Small intestine (tissue), 16 donors: ENCODE measurements at places on chromosomes 2 and 18.
A peak's percentile ranks its signal among the peaks of the same experiment; 100 is the strongest.

GRCh38 chr2:134201533-134201932 lies 52.3 kb upstream of the MGAT5 start:
- peaks cover 3% of the 10 kb centered on the region for H3K36me3 ChIP-seq
- H3K4me1 ChIP-seq = peaks cover 27% of the 10 kb centered on the region
- H3K4me3 ChIP-seq = no peak overlapping the region

DNA sequence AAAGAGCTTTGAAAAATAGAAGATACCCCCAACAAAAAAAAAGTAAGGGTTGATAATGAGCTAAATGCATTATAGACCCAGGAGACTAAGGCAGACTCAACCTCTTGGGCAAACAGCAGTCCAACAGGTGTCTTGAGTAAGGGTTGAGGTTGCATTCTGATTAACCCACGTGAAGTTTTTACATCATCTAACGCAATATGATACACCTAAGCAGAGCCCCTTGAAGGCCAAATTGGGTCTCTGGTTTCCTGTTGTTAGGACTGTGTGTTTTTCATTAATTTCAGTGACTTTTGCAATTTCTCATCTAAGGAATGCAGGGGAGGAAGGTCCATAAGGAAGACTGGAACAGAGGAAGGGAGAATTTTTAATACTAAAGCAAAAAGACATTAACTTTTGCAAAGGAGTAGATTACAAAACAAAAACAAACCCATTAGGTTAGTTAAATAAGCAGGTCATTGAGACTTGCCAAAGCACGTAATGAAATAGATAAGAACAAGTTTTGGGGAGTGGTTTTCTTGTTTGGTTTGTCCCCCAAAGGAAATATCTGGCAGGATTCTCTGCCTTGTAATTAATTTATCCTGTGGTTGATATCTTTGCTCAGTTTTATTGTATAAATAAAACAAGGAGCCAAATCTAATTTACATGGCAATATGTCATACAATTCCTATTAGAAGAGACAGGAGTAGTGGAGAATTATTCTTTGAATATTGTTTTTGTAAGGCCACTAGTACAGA lies 244.3 kb downstream of the ETAA1 start:
- H3K4me1 ChIP-seq = peaks cover 10% of the 10 kb centered on the region
- no peak for DNase-seq
- no peak overlapping the region for H3K27ac ChIP-seq
- no peaks in the 10 kb centered on the region for H3K27me3 ChIP-seq
- no peak overlapping the region for H3K4me3 ChIP-seq
- H3K36me3 ChIP-seq = no peaks in the 10 kb centered on the region

- DNase-seq = no peak
- H3K27me3 ChIP-seq = no peaks in the 10 kb centered on the region
- no peak overlapping the region for H3K27ac ChIP-seq
- H3K36me3 ChIP-seq = no peaks in the 10 kb centered on the region
Observed at GRCh38 chr2:229066121-229066715, 204.9 kb downstream of the PID1 start.

- no peaks in the 10 kb centered on the region for H3K27me3 ChIP-seq
- H3K4me1 ChIP-seq = peaks cover 6% of the 10 kb centered on the region
- H3K4me3 ChIP-seq = no peak overlapping the region
- H3K36me3 ChIP-seq = no peaks in the 10 kb centered on the region
- H3K27ac ChIP-seq = peak overlapping the region; percentile 80
- peak; percentile 75 for DNase-seq
Observed at GRCh38 chr18:57004366-57005121, 142.3 kb upstream of the BOD1L2 start.

DNA sequence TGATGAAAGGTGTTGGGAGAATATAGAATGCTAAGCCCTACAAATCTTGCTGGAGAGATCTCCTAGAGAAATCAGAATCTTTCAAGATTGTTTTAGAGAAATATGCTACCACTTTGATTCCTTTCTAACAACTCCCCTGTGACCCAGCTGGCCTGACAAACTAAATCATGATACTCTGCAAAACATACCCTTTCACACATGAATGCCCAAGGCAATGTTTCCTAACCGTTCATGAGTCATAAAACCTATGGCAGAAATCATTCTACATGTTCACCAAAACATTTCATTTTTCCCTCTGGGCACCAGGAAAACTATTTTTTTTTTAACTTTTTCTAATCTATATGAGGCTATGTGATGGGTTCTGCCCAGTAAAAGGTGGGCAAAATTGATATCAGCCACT lies 77.8 kb upstream of the SETBP1 start:
- H3K4me3 ChIP-seq = no peak overlapping the region
- no peaks in the 10 kb centered on the region for H3K4me1 ChIP-seq
- H3K27ac ChIP-seq = no peak overlapping the region
- H3K36me3 ChIP-seq = no peaks in the 10 kb centered on the region
- H3K27me3 ChIP-seq = no peaks in the 10 kb centered on the region

GRCh38 chr18:68840554-68841263 lies 42.8 kb downstream of the CCDC102B start:
- no peaks in the 10 kb centered on the region for H3K27me3 ChIP-seq
- no peaks in the 10 kb centered on the region for H3K4me1 ChIP-seq
- DNase-seq = no peak
- H3K27ac ChIP-seq = no peak overlapping the region
- no peaks in the 10 kb centered on the region for H3K36me3 ChIP-seq

GRCh38 chr18:70907673-70908072 lies 618.8 kb downstream of the SOCS6 start:
- H3K4me3 ChIP-seq = no peak overlapping the region
- H3K27ac ChIP-seq = no peak overlapping the region

GRCh38 chr2:21819454-21819853 lies 695.7 kb downstream of the TDRD15 start:
- no peak for DNase-seq
- no peak overlapping the region for H3K4me3 ChIP-seq
- H3K27ac ChIP-seq = no peak overlapping the region
- no peaks in the 10 kb centered on the region for H3K36me3 ChIP-seq
- no peaks in the 10 kb centered on the region for H3K4me1 ChIP-seq
- H3K27me3 ChIP-seq = no peaks in the 10 kb centered on the region

- no peaks in the 10 kb centered on the region for H3K27me3 ChIP-seq
- H3K27ac ChIP-seq = no peak overlapping the region
- no peaks in the 10 kb centered on the region for H3K4me1 ChIP-seq
- no peak for DNase-seq
- peaks cover 7% of the 10 kb centered on the region for H3K36me3 ChIP-seq
Observed at GRCh38 chr18:70019991-70020390, 72.3 kb upstream of the CD226 start.

DNA sequence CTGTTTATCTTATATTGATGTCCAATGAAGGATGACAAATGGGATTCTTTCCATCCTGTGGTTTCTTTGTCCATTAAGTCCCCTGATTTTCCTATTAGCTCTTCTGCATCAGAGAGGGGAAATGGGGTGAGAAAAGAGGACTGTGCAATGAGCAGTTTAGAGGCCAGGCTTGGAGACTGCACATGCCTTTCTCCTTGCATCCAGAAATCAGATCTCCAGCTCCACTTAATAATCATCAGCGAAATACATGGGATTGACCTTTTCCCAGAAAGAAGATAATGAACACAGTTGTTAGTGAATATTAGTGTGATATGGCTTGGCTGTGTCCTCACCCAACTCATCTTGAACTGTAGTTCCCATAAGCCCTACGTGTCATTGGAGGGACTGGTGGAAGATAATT lies 697.4 kb downstream of the CBLN2 start:
- no peak overlapping the region for H3K27ac ChIP-seq
- no peaks in the 10 kb centered on the region for H3K27me3 ChIP-seq
- DNase-seq = no peak
- H3K36me3 ChIP-seq = no peaks in the 10 kb centered on the region
- H3K4me1 ChIP-seq = no peaks in the 10 kb centered on the region
